ENCODE measurements at places on chromosomes 12 and 14.

GRCh38 chr12:100895192-100895591 lies 100.6 kb downstream of the ANO4 start:
- no peak for DNase-seq

DNA sequence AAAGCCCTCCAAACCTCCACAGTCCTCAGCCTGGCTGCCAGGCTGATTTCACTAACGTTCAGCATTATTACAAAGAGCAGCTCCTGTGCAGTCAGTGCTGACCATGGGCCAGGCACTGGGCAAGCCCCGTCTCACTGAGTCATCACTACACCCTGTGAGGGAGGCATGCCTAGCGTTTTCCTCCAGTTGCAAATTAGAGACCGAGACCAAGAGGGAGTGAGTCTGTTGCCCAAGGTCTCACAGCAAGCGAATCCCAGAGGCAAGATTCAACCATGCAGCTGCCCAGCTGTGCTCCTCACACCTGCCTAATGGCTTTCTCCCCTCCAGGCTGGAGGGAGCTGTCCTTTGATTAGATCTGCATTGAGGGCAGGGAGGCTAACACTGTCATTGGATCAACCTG lies 229.3 kb upstream of the LHX5 start:
- DNase-seq, result no peak

GRCh38 chr14:70086685-70087379 lies 101.9 kb downstream of the SLC8A3 start:
- peak; percentile 26 for DNase-seq

DNA sequence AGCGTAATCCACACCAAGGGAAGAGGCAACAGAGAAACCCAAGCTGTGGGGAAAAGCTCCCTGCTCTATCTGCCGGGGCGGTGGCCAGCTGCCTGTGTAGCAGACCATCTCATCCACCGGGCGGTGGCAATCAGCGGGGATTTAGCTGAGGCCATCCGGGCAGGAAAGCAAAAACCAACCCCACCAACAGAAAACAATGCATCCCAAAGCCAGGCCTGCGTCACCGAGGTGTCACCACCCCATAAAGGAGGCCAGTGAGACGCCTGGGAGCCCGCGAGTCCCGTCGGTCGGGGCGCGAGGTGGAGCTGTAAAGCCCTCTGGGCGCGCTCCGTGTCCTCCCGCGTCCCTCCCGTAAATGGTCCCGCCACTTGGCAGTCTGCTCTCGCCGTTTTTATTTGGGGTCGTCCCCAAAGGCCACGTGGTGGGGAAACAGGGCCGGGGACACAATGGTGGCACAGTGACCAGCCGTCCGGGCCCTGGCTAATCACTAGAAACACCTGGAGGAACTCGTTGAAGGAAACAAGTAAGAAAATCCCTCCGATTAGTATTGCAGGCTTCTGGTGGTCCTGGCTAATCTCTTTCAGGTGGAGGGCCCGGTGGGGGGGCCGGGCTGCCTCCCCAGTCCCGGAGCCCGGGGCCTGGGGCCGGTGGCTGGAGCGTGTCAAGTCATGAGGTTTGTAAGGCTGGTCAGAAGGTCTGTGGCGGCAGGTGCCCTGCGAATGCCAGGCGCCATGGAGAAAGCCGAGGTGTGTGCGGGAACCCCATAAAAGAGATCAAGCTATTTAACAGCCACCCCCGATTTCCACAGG lies 94.7 kb upstream of the GSC start:
- peak; percentile 34 for DNase-seq

DNA sequence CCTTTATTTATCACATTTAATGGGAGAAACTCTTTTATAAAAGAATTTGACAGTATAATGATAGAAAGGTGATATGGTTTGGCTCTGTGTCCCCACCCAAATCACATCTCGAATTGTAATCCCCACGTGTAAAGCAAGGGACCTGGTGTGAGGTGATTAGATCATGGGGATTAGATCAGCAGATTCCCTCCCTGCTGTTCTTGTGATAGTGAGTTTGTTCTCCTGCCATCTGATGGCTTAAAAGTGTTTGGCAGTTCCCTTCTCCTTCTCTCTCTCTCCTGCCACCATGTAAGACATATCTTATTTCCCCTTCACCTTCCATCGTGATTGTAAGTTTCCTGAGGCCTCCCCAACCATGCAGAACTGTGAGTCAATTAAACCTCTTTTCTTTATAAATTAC lies 1110.3 kb downstream of the FLRT2 start:
- no peak for DNase-seq
